ENCODE measurements at places on chromosomes 2 and 18.

GRCh38 chr2:190847504-190848081 lies 33.0 kb upstream of the GLS start:
- no peak for DNase-seq

- DNase-seq = no peak
Observed at GRCh38 chr18:67072791-67073190, 443.7 kb downstream of the DSEL start.

- no peak for DNase-seq
Observed at GRCh38 chr2:61928826-61929461, 23.5 kb downstream of the COMMD1 start.

GRCh38 chr2:46294176-46294836 lies 2.9 kb upstream of the EPAS1 start:
- peak; percentile 46 for DNase-seq

- DNase-seq = no peak
Observed at GRCh38 chr2:16103614-16104314, 163.4 kb downstream of the MYCN start.

GRCh38 chr18:71707985-71708500 lies 836.1 kb downstream of the CBLN2 start:
- no peak for DNase-seq

- DNase-seq = no peak
Observed at GRCh38 chr2:53353135-53354114, 414.2 kb upstream of the CHAC2 start.

DNA sequence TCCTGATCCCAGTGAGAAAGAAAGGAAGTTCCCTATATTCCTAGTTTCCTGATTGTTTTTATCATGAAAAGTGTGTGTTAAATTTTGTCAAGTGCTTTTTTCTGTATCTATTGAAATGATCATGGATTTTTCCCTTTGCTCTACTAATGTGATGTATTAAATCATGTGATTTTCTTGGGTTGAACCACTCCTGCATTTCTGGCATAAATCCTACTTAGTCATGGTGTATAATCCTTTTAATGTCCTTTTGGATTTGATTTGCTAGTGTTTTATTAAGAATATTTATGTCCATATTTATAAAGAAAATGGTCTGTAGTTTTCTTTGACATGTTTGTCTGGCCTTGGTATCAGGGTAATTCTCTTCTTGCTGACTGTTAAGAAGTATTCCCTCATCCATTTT lies 87.3 kb upstream of the CNGA3 start:
- no peak for DNase-seq

- peak; percentile 35 for DNase-seq
Observed at GRCh38 chr2:128420776-128421175, 102.1 kb upstream of the HS6ST1 start.

- DNase-seq = no peak
Observed at GRCh38 chr2:233836359-233836758, 18.0 kb downstream of the HJURP start.

- peak; percentile 43 for DNase-seq
Observed at GRCh38 chr2:40554665-40555294, 102.9 kb upstream of the SLC8A1 start.

GRCh38 chr18:21391074-21391673 lies 149.1 kb downstream of the GREB1L start:
- DNase-seq = no peak

DNA sequence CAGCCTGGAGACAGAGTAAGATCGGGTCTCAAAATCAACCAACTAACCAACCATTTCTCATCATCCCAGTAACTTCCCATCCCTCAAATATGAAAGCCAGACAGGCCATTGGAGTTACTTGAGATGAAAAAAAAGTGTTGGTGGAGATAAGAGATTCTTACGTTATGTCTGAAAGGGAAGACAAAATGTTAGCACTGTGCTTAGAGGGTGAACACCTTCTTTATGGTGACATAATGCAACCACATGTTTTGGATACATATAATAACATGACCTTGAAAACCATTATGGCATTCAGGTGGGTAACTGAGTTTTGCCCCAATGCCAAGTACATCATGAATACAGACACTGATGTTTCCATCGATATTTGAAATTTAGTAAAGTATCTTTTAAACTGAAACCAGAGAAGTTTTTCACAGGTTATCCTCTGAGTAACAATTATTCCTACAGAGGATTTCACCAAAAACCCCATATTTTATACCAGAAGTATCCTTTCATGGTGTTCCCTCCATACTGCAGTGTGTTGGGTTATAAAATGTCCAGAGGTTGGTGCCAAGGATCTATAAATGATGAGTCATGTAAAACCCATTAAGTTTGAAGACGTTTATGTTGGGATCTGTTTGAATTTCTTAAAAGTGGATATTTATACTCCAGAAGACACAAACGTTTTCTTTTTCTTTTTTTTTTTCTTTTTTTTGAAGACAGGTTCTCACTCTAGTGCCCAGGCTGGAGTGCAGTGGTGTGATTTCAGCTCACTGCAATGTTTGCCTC lies 45.5 kb downstream of the AAK1 start:
- no peak for DNase-seq

- no peak for DNase-seq
Observed at GRCh38 chr18:51137026-51137729, 60.3 kb downstream of the MEX3C start.

- DNase-seq = no peak
Observed at GRCh38 chr2:9032536-9033255, 29.2 kb upstream of the MBOAT2 start.

DNA sequence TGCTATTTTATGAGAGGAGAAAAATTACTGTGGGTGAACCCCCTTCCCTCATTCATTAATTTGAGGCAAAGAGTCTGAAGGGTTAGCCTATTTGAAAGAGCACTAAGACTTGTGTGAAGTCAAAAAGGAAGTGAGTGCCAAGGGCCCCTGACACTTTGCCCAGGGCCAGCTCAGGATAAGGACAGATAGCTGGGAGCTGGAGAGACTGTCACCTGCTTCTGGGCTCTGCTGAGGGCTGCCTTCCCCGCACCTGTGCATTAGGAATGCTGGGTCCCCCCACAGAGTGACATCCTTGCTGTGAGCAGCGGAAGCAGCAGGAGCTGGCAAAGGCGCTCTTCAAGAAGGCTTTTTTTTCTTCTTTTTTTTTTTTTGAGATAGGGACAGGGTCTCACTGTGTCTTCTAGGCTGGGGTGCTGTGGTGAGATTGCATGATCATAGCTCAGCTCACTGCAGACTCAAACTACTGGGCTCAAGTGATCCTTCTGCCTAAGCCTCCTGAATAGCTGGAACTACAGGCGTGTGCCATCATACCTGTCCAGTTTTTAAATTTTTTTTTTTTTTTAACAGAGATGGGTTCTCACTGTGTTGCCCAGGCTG lies 148.3 kb downstream of the AQP4 start:
- no peak for DNase-seq

DNA sequence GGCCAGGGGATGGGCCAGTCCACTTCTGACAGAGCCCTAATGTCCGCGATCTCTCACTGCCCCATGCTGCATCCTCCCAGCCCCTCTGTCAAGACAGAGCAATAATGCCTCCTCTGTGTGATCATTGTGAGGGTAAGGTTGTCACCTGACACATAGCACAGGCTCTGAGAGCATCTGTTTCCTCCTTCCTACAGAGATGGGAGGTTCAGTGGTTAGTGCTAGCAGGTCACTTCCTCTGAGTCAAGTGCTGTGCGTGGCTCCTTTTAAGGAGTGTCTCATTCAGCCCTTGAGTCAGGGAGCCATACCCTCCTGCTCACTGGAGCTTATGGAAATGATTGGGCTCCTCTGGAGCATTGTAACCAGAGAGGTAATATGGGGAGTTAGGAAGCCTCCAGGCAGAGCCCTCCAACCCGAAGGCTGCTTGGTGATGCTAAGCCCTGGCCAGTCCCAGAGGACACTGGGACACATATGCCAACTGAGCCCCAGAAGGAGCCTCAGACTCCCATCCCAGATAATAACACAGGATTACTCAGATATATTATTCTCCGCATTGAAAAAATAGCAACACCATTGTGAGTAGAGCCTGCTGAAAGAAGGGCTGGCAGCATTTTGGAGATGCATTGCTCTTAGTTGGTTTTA lies 189.0 kb downstream of the GALNT1 start:
- no peak for DNase-seq

- DNase-seq = no peak
Observed at GRCh38 chr2:241891988-241892298, 22.4 kb downstream of the RTP5 start.

- DNase-seq = no peak
Observed at GRCh38 chr2:174180165-174180724, 68.1 kb downstream of the OLA1 start.

- peak; percentile 57 for DNase-seq
Observed at GRCh38 chr2:210523650-210524289, 32.6 kb upstream of the CPS1 start.

GRCh38 chr2:46167406-46167805 lies 129.8 kb upstream of the EPAS1 start:
- no peak for DNase-seq

GRCh38 chr18:55232506-55232905 lies 273.2 kb upstream of the CCDC68 start:
- DNase-seq = no peak

DNA sequence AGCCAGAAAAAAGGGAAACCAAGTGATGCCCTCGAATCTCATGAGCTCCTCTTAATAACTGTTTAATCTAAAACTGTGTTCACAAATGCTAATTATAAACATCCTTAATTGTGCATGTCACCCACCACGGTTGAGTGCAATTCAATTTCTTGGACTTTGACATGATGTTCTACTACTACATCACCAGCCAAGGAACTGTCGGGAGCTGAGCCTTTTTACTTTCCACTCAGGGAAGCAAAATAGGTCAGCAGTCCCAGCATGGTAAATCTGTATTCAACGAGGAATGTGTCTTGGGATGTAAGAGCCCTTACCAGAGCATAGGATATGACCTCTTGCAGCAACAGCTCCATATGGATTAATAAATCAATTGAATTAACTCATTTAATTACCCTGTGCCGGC lies 20.8 kb upstream of the REG3G start:
- DNase-seq = no peak

DNA sequence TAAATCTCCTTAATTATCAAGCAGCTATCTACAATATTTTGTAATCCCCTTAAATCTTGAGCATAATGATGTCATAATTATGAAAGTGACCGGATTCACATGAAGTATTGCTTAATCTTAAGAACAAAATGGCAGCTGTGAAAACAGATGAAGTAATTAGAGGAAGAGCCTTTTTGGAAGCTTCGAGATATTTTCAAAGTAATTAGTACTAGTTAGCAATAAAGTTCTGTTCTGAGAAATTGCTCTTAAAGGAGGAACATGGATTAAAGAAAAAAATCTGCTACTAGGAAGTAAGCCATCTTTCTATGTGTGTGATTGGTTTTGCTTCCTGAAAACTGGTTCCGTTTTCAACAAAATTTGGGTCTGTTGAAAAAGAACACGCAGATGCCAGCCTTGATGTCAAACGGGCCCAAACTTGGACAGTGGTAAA lies 18.3 kb downstream of the CLUL1 start:
- no peak for DNase-seq

GRCh38 chr2:88146590-88146989 lies 18.7 kb upstream of the FABP1 start:
- no peak for DNase-seq

- DNase-seq = no peak
Observed at GRCh38 chr2:217058791-217059755, 199.2 kb upstream of the TNP1 start.

DNA sequence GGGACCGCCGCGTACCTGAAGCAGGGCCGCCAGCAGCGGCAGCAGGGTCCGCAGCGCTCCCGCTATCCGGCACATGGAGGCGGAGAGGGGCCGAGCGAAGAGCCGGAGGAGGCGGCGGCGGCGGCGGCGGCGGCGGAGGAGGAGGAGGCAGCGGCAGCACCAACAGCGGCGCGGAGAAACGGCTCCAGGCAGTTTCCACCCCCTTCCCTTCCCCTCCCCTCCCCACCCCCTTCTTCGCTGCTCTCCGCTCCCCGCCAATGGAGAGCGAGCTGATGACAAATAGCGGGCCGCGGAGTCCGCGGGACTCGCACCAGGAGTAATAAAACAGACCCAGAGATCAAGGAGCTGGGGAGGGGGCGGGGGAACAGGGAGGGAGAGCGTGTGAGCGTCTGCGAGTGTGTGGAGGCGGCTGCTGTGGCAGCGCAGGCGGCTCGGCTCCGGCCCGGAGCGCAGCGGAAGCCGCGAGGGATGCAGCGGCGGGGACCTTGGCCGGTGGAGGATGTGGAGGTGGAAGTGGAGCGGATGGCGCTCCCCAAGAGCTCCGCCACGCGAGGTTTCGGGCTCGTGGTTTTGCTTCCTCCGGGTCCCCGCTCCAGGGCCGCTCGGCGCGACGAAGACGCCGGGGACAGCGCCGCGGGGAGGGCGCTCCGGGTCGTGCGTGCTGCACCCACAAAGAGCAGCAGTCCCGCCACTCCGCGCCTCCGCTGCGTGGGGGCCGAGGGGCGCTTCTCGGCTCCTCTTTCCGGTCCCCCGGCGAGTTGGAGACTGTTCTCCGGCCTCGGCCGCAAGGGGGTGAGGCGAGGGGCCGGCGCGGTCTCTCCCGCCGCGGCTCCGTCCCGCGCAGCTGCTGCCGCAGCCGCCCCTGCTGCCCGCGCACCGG lies at the start of gene CDH2:
Gene CDH2 (minus strand): TSS at position 183 of the 880 bp plus-strand sequence. CDS start 108 bp downstream, at position 75.
- peak; percentile 83 for DNase-seq

DNA sequence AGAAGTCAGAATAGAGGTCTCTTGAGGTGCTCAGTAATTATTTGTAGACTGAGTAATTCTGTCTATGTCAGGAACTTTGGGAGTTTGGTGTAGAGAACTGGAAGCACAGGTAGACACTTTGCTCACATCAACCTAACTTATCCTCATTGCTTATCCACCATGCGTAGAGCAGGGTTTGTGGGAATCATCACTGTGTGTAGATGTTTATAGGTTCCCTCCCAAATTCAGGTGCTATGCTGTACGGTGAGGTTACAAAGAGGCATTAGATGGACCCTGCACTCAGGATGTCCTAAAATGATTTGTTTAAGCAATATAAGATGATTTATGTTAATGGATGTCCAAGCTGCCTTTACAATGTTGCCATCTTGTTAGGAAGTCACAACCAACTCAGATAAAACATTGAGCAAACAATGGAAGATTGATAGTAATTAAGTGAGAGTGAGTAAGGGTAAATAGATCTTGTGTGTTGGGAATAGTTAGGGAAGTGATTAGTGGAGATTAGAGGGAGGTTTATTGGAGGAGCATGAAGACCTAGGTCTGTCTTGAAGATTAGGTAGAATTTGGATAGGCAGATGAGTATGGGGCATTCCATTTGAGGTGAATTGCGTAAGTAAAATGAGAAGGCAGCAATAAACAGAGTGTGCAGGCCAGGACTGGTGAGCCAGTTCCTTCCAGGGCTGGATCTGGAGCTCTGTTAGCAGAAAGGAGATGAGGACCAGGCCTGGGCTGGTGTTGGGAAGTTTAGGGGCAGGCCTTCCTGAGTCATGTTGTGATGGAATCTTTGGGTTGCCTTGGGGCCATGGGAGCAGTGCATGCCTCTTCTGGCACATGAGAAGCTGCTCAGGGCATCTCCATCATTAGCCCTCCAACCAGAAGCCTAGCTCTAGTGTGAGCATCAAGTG lies 12.1 kb downstream of the EPAS1 start:
- DNase-seq = no peak

GRCh38 chr2:111702119-111702803 lies 181.7 kb downstream of the ANAPC1 start:
- no peak for DNase-seq

- DNase-seq = no peak
Observed at GRCh38 chr2:129242269-129242668, 737.2 kb upstream of the RAB6C start.

- no peak for DNase-seq
Observed at GRCh38 chr2:218482651-218483050, 63.7 kb downstream of the VIL1 start.

GRCh38 chr2:150006591-150006990 lies 419.0 kb upstream of the MMADHC start:
- DNase-seq = no peak

GRCh38 chr18:63567825-63568224 lies 19.3 kb upstream of the SERPINB13 start:
- no peak for DNase-seq

- peak; percentile 76 for DNase-seq
Observed at GRCh38 chr2:10659898-10660568, 29.7 kb downstream of the NOL10 start.

Measured in right lobe of liver (tissue), 6 donors.